ENCODE measurements at places on chromosomes 16 and 17.

DNA sequence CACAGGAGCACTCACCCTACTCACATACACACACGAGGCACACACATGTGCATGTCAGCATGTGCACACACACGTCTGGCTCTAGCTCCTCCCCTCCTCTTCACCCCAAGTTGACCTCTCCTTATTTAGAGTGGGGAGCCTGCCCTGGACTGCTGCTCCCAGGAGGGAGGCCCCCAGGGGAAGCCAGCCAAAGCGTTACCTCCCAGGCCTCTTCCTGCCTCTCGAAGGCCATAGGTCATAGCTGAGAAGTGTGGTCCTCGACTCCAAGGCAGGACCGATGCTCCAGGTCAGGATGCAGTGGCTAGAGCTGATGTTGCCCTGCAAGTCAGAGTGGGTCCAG, 18.8 kb downstream of the POLR3K start:
- no peak for DNase-seq

- no peak for DNase-seq
Measured at GRCh38 chr17:32958418-32958817, 30.5 kb downstream of the TMEM98 start.

DNA sequence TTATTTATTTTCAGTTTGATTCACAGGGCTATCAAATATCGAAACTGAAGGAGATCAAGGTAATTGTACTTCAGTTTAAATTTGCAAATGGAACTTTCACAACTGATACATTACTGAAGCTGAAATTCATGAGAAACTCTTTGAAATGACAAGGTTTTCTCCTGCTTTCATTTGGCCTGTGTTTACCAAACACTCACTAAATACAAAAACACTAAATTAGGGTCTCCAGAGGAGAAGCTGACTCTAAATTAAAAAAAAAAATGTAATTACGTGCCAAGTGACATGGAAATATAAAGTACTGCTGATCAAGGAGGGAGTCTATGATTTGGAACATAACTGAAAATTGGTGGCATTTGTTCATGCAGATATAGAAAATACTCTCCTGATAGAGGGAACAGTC, 205.8 kb downstream of the CDH11 start:
- DNase-seq: no peak

DNA sequence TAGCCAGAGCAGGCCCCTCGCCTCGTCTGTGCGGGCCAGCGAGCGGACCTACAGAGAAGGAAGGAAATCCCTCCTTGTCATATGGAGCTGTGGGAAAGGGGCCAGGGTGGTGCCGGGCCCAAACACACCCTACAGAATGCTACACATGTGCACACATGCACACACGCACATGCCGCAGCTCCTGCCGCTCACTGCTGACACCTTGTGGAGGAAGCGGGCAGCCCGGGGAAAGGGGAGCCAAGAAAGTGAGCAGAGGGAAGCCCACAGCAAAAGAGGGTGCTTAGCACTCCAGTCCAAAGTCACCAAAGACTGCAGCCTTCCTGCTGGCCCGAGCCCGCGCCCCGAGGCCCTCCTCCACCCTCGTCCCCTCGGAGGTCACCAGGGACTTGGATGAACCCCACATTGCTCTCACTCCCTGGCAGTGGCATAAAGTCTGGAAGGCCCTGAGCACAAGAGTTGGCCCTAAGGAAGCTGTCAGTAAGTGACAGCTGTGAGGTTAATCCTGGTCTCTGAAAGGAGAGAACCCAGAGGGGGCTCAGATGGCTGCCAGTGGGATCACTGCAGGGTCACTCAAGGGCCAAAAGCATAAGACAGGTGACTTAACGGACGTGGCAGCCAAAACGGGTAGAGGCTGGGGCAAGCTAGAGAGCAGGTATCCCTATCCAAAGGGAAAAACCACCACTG, 68.2 kb downstream of the MYO18A start:
- peak; percentile 63 for DNase-seq

DNA sequence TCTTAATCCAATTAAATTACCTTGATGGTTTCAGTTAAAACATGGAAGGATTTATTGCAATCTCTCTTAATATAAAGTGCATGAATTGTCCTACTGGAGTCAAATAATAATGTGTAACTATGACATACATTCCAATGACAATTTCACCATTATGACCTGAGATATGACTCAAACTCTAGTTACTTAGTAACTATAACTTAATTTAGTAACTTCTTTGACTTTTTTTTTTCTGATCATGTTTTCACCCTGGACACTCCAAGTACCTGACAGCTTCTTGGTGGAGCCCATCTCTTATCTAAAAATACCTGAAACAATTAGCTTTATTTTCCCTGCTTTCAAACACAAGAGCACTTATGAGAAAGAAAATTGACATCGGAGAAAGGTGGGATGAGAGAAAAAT, 123.7 kb downstream of the STX8 start:
- DNase-seq: no peak

GRCh38 chr17:70168977-70169708, at the start of gene KCNJ2:
Gene KCNJ2 (plus strand): TSS chr17:70169532. CDS start chr17:70175040, 5,508 bp downstream.
- peak; percentile 90 for DNase-seq

DNA sequence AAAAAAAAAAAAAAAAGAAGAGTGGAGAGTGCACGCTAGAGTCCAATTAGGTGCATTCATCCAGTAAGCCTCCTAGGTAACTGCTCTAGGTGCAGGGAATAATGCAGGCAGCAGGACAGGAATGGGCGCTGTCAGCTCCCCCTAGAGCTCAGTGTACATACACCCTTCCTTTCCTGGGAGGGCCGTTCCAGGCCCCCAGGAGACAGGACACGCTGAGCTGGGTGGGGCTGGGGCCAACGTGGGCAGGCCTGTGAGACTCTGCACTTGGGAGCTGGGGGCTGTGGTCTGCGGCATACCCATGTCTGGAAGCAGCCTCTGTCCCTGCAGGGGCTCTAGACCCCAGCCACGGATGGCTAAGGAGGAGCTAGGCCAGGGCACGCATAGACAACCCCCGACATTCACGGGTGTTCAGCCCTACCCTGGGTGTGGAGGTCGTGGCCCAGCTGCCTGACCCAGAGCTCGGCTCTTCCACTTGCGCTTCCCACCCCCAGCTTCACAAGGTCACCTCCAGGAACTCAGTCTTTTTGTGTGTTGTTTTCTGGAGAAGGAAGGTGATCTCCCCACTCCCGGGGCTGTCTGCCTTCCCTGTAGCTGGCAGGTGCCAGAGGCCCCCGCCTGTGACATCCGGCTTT, 1.0 kb upstream of the ANTKMT start:
- DNase-seq: no peak

DNA sequence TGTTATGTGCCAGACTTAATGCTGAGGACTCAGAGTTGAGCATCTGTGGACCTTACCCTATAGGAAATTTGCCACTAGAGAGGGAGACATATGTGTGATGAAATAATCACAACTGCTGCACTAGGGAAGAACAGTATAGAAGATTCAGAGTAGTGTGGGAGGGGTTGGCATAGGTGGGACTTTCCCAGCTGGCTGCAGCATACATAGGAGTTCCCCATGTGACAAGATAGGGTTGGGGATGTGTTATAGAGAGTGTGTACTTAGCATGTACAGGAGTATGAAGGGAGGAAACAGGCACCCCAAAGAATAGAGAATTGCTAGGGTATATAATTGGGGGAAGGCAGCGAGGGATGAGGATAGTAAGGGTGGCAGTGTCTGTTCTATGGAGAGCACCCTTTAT, 2.9 kb downstream of the NUP93 start:
- peak; percentile 27 for DNase-seq

DNA sequence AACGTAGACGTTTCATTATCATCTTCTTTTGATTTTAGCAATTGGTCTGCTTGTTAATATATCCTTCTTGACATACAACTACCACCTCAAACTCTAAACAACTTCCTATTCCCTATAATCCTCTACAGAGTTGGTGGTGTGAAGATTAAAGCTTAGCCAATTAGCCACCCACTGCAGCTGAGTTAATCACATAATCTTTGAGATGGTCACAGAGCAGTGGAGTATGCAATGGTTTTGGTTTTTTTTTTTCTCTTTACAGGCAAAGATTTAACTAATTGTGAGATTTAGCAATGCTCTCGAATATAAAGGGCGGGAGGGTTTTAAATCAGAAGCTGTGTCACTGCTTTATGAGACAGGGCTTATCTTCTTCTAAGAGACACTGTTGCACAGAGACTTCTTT, 37.0 kb downstream of the STX8 start:
- DNase-seq: no peak

- no peak for DNase-seq
Measured at GRCh38 chr16:67694611-67695010, 24.5 kb downstream of the GFOD2 start.

DNA sequence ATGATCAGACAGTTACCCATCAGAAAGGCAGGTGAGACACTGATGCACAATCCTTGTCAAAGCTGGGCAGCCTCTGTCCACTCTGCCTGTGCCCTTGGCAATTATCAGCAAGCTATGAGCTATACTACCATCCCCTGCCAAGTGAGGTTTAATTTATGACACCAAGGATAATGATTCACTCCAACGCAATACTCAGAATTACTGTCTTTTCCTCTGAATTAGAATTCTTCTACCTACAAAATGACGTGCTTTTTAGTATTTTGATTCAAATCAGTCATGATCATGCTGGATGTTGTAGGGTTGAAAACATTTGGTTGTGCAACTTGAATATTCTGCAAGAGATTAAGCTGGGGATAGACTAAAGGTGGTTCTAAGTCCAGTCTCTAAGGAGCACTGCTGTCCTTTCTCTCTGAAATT, 116.8 kb upstream of the SOX9 start:
- DNase-seq: no peak

- peak; percentile 21 for DNase-seq
Measured at GRCh38 chr17:69609473-69610305, 195.2 kb downstream of the MAP2K6 start.

DNA sequence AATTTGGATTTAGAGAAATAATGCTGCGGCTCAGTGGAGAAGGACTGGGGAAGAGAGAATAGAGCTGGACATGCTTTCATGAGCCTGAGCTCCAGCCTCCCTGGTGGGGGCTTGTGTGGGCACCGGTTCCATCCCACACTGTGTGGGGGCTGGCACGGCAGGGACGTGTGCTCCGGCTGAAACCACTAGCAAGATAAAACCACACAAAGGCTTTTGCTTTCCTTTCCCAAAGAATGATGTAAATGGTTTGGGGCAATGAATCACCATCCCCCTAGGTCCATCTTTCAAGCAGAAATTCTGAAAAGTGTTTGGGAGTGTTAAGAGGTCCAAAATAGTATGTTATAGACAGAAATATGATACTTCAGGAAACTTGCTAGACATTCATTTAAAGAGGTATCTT, 77.0 kb downstream of the CDH11 start:
- DNase-seq: no peak

- no peak for DNase-seq
Measured at GRCh38 chr16:3983081-3983520, 102.6 kb upstream of the CREBBP start.

GRCh38 chr17:75933808-75934207, 7.0 kb downstream of the FBF1 start:
- DNase-seq: no peak

GRCh38 chr17:66949501-66949900, 15.0 kb upstream of the CACNG4 start:
- no peak for DNase-seq

- DNase-seq: no peak
Measured at GRCh38 chr17:73462823-73463222, 151.0 kb upstream of the CDC42EP4 start.

- no peak for DNase-seq
Measured at GRCh38 chr17:7688808-7689316, 585 bp downstream of the WRAP53 start.

DNA sequence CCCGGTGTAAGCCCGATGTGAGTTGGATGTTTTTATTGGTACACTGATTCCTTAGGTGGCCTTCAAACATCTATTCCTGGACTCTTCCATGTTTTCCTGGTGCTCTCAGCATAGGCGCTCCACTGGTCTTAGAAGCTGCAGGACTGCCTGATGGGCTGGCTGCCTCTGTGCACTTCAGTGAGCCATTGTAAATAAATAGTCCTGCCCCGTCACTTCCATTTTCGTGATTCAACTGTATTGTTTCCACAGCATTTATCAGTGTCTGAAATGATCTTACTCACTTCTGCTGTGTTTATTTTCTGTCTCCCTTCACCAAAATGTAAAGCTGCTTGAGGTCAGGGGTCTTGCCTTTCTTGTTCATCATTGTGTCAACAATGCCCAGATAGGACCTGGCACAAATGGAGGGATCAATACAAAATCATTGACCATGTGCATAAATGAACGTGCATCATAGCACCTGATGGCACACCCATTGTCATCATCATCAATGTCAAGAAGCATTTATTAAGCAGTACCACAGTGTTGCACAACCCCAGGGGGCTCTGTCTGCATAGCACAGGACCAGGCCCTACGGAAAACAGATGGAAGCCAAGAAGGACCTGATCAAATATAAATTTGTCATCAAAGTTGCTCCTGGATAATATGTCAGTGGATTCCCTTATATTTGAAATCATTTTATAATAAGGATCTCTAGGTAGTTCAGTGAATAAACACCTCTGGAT, 66.6 kb upstream of the CPHXL start:
- no peak for DNase-seq

DNA sequence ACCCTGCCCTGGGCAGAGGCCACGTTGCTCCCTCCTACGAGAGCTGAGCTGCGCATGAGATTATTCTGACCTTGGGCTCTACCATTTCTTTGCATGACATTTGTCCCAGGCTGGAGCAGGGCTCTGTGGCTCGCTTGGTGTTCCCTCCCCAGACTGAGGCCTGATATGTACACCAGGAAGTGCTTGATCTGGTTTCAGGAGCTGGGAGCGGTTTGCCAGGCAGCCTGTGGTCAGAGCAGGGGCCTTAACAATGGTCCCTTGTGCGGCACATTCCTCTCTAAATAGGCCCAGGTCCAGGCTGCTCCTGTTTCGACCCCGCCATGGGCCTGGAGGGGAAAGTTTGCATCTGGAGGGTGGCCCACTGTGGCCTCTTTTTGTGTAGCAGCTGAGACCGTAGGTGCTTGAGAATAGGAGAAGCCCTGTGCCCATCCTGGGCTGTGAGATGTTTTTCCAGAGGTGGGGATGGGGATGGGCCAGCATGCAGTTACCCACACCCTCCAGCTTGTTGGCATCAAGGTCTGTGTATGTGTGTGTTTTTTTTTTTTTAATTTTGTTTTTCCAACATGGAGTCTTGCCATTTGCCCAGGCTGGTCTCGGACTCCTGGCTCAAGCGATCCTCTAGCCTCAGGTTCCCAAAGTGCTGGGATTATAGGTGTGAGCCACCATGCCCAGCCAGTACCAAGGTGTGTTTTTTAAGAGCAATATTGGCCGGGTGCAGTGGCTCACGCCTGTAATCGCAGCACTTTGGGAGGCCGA, 253.9 kb downstream of the SEC14L1 start:
- DNase-seq: no peak

- peak; percentile 53 for DNase-seq
Measured at GRCh38 chr16:68644715-68645493, at the start of gene CDH3. Gene CDH3 (plus strand): TSS chr16:68645310. CDS start chr16:68645380, 70 bp downstream.

- DNase-seq: no peak
Measured at GRCh38 chr17:46732754-46733398, 85.6 kb downstream of the WNT3 start.
